Fibroblast of skin of right quadriceps (primary cell): ENCODE measurements at places on chromosomes 2 and 18.

DNA sequence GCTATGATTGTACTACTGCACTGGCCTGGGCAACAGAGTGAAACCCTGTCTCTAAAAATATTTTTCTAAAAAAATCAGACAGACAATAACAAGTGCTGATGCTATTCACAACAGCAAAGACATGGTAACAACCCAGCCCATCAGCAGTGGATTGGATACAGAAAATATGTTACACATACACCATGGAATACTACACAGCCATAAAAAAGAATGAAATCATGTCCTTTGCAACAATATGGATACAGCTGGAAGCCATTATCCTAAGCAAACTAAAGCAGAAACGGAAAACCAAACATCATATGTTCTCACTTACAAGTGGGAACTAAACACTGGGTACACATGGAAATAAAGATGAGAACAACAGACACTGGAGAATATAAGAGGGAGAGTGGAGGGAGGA is 19.9 kb downstream of the FAM161A start:
- DNase-seq = no peak

GRCh38 chr2:145199042-145199441 is 679.1 kb upstream of the ZEB2 start:
- DNase-seq = no peak

- no peak for DNase-seq
Observed at GRCh38 chr2:5102823-5103222, 589.4 kb upstream of the SOX11 start.

- DNase-seq = no peak
Observed at GRCh38 chr2:206457188-206457634, 13.9 kb downstream of the ADAM23 start.

DNA sequence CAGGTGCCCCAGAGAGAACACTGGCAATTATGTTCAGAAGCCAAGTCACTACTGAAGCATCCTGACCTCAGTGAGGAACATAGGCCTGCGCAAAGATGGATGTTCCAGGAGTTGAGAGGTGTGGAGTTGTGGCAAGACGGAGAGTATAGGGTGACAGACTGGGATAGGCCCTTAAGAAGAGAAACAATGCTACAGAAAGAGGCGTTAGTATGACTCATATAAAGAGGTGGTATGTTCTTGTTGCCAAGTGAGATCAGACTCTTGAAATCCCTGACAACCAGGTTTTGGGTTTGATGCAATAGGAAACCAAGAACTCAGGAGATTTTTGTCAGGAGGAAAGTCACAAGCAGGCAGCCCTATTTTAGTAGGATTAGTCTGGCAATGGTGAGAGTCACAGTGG is 185.6 kb downstream of the RIT2 start:
- DNase-seq = peak; percentile 3
